ENCODE measurements at places on chromosomes 4 and X. TPM values are rescaled to one million over a fixed set of nuclear protein-coding genes. Genes with fewer than 3 reads are reported as not detected.

Gene F8A1
- 39.6 TPM for total RNA-seq

DNA sequence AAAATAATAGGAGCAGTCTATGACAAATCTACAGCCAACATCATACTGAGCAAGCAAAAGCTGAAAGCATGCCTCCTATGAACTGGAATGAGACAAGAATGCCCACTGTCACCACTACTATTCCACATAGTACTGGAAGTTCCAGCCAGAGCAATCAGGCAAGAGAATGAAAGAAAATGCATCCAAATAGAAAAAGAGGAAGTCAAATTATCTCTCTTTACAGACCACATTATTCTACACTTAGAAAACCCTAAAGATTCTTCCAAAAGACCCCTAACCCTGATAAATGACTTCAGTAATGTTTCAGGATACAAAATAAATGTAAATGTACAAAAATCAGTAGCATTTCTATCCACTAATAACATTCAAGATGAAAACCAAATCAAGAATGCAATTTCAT lies 249.0 kb downstream of the STK32B start:
- no peak for DNase-seq

Gene SHOX
- not detected for total RNA-seq

GRCh38 chr4:38226170-38226569 lies 266.0 kb downstream of the PTTG2 start:
- no peak for DNase-seq

DNA sequence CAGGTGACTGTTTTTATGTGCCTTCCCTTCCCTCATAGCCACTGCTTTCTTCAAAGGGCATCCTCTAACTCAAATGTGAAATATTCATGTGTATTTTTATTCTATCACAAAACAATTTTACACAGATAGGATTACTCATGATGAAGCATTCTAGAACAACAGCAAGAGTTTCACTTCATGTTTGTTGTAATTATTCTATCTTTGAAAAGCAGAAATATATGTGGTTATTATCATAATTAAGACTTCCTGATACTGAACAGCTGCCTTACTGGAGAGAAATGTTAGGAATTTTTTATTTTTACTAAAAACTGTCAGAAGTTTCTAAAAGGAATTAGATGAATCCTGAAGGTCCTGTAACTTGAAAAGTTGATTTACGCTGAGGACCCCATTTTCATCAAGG lies 229.1 kb downstream of the PALLD start:
- DNase-seq, result no peak
